Left renal pelvis (tissue), 4 donors: ENCODE measurements at places on chromosomes 2 and 18.

DNA sequence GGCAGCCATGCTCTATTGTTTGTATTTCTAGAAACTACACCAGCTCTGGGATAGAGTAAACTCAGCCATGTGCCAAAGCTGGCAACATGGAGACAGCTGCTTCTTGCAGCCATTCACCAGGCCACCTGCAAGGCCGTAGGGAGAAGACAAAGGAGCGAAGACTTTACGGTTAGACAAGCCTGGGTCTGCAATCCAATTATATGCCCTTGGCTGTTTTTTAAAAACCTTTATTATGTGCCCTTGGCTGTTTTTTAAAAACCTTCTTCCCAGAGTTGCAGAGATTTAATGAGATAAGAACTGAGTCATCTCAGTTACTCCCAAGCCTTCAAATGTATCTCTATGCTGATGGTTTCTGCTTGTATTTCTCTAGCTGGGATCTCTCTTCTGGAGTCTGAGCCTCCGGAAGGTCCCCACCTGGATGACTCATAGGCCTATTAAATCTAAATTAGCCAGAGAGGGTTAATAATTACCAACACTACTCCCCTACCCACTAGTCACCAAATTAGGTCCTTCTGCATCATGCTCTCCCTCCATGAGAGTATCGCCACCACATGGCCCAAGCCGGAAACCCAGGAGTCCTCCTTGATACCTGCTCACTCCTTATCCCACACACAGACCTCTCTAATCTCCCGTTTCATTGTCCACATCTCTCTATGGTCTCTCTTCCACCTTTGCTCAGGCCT lies 17.5 kb upstream of the DPP4 start:
- no peak for DNase-seq

GRCh38 chr2:122927710-122928557 lies 1097.2 kb upstream of the CNTNAP5 start:
- no peak for DNase-seq

GRCh38 chr2:157355618-157356017 lies 30.0 kb upstream of the ERMN start:
- DNase-seq, result no peak

- DNase-seq, result peak; percentile 29
Observed at GRCh38 chr2:188050726-188051125, 240.9 kb upstream of the GULP1 start.

DNA sequence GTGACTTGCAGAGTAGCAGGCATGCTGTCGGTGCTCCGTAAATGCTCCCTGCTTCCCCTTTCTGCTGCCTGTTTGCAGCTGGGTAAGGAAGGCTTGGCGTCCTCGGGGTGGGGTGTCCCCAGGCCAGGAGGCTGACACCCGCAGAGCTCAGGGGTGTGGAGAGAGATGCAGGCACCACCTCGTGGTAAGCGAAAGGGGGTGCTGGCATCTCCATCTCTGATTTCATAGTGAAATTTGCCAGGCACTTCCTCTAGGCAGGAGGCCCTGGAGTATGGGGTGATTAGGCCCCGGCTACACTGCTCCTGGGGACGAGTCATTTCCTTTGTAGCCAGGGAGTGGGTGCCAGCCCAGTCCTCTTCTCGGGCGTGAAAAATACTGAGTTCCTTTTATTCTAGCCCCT lies 160.4 kb downstream of the KLHL29 start:
- no peak for DNase-seq

- DNase-seq, result no peak
Observed at GRCh38 chr2:17327649-17328048, 190.6 kb downstream of the RAD51AP2 start.
